ENCODE measurements at places on chromosomes 6 and 20.

GRCh38 chr6:47663462-47664216 is 34.7 kb upstream of the ADGRF4 start:
- DNase-seq: no peak

GRCh38 chr6:144990784-144991183 is 705.6 kb downstream of the UTRN start:
- no peak for DNase-seq

DNA sequence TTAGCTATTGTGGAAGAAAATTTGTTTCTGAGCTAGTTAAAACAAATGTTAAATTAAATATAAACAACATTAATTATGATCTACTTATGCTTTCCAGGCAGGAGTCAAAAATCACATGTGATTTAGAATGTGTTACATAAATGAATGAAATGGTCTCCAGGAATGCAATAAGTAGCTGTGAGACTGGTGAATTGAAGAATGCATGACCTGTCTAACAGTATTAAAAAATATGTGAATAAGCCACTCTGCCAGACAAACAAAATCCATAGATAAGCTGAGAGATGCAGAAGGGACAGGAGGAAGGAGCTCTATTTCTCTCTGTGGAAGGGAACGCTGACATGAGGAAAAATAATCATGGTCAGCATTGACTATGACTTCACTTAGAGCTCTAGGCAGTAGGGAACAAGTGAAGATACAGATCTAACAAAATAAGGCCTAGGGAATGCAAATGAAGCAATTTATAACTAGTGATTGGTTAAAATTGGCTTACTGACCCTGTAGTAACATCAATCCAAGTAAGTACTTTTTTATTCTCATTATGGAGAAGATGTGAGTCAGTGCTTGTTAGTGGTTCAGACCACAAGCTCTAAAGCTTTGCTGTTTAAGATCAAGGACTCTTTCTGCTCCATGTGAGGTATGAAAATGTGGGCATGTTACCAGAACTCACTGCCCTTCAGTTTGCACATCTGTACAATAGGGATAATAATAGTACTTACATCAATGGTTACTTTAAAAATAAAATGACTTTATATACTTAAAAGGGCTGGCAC is 432.6 kb downstream of the MMUT start:
- no peak for DNase-seq

GRCh38 chr20:54343099-54343498 is 132.3 kb upstream of the DOK5 start:
- no peak for DNase-seq

DNA sequence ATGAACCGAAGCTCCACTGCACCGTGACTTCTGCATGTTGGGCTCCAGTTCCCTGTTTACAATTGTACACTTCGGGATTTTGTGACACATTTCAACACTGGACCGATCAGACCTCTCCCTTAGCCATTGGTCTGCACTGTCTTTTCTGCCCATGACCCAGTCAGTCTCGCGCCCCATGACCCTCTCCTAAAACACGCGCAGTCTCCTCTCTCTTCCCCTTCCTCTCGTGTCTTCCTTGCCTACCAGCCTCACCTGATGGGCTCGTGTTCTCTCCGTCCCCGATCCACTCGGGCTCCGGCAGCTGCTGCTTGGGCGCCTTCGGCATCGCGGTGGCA is 535 bp upstream of the ABCF1 start:
- DNase-seq: no peak

DNA sequence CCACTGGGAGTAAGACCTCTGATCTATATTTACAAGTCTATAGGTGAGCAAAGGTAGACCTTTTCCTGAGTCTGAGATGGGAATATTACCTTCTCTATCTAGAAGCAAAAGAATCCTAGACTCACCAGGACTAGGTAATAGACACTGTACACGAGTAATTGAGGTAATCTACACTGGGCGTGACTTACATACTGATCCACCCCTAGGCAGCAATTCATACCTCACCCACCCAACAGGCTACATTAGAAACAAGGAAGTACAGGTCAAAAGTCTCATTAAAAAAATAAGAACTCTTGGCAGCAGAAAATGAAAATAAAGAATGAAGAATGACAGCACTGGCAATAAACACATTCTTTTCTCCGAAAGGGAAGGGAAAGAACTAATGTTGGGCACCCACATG is 7.6 kb downstream of the CSNK2A1 start:
- no peak for DNase-seq

- DNase-seq: no peak
Observed at GRCh38 chr6:47792216-47792733, 10.4 kb downstream of the OPN5 start.

DNA sequence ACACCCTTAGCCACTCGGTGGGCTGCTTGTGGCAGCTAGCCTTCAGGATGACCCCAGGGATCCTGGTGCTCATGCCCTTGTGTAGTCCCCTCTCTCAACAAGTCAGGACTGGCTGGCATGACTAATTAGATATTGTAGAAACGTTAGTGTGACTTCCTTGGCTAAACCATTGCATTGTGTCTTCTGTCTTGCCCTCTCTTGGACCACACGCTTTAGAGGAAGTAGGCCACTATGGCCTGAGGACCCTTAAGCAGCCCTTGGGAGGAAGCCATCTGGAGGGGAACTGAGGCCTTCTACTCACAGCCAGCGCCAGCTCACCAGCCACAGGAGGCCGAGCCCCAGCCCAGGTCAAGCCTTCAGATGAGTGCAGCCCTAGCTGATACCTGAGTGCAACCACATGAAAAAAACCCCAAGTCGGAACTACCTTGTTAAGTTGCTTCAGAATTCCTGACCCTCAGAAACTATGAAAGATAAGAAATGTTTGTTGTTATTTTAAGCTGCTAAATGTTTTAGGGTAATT is 10.1 kb downstream of the ANGPT4 start:
- no peak for DNase-seq

GRCh38 chr20:41242352-41242751 is 75.2 kb downstream of the ZHX3 start:
- DNase-seq: no peak

GRCh38 chr6:157893238-157893637 is 70.2 kb downstream of the SNX9 start:
- no peak for DNase-seq

DNA sequence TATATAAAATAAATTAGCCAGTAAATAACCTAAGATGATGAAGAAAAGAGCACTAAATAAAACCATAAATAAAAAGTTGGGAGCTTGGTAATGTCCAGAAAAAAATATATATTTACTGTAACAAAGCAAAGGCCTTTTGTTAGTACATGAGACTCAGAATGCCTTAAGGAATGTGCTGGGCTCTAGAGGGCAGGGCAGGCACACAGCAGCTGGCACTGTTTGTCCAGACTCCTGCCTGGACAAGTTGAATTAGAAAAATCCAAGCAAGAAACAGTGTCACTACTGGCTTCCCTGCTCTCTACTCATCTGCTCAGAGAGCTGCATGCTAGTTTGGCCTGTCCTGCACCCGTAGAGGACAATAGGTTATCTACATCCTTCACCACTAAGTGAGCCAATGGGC is 8.8 kb downstream of the DEFB129 start:
- DNase-seq: no peak

DNA sequence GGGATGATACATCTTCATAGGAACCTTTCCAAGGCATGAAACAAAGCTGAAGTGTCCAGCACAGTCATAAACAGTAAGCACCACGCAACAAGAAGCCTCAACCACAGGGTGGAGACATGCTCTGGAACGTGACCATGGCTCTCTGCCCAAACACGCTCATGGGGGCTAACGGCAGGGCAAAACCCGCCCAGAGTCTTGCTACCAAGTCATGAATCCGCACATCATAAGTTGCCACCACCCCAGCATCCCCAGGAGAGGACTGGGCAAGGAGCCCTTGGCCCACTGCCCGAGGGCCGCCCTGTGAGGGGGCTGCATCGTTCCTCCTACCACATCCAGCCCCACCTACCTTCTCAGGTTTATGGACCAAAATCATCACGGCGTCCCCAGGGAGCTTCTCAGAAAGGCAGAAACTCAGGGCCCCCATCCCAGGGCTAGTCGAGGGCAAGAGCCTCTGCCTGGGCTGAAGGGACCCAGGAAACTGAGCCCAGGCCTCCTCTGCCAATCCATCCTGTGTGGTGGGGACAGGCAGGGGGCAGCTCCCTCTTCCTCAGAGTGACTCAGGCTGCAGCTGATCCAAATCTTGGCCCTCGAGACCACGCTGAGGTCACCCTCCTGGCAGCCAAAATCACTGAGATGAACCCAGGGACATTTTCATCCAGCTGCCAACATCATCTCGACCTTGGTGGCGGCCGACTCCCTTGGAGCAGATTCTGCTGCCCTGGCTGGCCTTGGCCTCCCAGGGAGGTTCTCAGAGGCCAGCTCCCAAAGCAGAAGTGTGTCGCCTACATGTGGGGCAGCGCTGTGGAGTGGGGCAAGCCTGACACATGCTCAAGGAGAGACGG is 42.6 kb downstream of the BMP7 start:
- no peak for DNase-seq

DNA sequence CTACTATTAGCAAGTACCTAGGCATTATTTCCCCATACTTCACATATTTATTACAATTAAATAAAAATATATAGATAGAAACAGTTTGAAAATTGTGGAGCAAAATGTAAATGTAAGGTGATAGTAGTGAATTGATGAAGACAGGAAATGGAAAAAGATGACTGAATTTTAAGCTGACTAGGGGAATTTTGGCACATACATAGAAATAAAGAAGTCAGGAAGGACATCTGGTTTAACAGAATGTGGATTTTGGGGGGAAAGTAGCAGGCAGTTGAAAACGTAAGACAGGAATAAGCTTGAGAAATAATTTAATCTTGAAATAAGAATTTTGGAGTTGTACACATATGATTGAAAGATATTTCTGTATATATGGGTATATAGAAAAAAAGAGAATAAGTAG is 701.7 kb upstream of the CITED2 start:
- no peak for DNase-seq

GRCh38 chr20:17771206-17772004 is 71.6 kb downstream of the BANF2 start:
- no peak for DNase-seq

DNA sequence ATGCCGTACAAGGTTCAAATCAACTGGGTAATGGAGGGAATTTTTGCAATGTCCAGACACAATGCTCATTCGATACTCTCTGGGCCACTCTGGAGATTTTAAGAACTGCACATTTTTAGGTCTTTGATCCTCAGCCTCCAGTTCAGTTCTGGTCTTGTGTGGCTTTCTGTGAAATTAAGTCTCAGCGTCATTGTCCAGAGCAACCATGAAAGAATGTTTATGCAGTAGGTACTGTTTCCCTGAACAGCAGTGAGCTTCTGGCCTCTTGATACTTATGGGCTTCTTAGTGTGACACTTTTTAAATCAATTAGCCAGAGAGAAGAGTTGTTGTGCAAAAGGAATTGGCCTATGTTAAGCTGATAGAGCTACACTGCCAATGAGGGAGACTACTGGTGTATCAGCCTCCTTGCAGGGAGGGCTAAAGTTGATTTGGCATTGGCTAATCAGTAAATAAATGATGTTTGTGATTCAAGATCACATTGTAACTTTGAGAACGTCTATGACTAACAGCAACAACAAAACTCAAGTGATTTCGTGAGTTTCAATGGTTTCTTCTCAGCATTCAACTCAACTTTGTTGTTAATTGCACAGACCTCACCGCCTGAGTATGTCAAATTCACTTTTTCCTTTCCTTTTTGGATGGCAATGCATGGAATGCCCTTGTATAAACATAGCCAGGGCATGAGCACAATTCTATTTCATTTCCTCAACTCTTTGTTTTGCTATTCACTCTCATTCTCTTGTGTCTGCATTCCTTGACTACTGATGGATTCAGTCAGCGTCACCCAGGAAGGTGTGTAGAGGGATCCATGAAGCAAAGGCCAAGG is 85.1 kb downstream of the GJA1 start:
- no peak for DNase-seq

DNA sequence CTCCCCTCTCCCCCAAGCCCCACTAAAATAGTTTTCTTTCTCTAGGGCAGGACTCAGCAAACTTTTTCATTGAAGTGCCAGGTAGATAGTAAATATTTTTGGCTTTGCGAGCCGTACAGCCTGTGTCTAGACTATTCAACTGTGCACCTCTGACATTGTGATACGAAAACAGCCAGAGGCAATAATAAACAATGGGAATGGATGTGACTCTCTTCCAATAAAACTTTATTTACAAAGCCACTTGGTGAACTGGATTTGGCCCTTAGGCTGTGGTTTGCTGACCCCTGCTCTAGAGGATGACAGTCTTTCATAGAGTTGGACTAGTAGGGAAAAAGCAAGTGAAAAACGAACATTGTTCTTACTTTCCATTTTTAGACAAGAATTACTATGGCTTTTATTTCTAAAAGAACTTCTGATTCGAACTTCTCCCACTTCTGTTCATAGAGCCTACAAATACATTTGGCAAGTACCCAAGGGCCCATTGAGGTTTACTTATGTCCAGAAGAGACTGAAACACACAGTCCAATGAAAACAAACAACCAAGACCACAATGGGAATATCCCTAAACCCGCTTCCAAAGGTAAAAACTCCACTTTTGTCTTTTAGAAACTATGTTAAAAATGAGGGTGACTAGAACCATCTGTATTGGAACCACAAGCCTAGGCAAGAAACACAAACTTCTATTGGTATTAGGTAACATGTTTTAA is 46.4 kb upstream of the CDKAL1 start:
- no peak for DNase-seq

DNA sequence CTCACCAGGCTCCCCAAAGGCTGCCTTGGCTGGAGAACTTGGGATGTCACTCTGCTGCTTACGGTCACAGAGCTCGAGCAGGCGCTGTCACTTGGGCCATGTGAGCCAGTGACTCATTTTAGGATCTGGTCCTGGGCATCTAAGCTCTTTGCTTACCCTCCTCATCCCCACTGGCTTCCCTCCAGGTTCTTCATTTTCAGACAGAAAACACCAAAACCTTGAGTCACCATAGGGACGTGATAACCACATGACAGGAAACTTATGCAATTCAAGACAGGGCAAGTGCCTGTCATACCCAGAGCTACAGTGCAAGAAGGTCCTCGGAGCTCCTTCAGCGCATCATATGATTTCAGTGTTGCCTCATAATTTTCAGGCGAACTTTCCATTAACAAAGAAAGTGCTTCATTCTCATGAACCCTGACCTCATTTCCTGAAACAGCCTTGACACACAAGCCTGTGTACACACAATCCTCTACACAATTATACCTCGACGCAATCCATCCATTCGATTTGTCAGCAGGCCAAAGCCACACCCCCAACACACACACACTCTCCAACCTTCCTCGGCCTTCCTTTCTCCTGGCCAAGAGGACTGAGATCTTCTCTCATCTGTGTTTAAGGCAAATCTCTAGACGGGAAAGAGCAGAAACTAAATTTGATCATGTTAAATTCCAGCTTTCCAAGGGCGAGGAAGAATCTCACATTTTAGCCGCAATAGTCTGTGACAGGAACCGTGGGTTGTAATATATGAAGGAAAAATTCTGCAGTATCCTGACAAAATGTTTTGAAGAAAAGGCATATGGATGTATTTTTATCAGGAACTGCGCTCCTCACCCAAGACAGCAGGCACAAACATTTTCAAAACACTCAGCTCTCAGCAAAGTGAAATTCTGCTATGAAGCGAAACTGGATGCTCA is 25.3 kb downstream of the TBC1D7 start:
- DNase-seq: no peak

- DNase-seq: no peak
Observed at GRCh38 chr6:43785220-43785752, 15.3 kb downstream of the VEGFA start.

GRCh38 chr20:54510541-54511129 is 35.2 kb downstream of the DOK5 start:
- no peak for DNase-seq
